ENCODE measurements at places on chromosomes 16 and 17.

DNA sequence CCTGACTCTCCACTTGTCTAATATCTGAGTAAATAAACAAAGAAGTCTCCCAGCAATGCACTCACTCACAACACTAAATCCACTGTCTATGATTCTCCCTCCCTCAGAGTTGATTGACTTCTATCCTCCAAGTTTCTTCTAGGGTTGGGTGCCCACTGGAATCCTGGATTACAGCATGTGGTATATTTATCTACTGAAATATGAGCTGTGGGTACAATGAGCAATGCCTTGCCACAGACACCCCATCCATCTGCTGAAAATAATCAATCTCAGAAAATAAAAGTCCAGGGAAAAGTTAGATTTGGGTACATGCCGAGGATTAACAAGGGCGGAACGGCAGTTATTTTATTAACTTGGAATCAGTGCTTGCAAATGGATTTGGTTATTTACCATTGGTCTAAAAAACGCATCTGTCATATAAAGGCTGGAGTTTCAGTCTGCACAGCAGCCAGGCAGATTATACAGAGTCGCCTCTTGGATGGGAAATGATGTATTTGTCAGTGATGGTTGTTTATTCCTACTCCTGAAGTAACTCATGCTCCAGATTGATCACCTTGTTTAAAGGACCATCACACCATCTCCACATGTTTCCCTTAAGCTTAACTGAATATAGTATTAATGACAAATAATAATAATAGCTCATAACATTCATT, 193.9 kb upstream of the SOX9 start:
- no peak for DNase-seq

- DNase-seq = no peak
These were observed 12.1 kb upstream of the HSD3B7 start for GRCh38 chr16:30972872-30973271.

GRCh38 chr16:56749672-56750491, 20.0 kb downstream of the NUP93 start:
- no peak for DNase-seq

DNA sequence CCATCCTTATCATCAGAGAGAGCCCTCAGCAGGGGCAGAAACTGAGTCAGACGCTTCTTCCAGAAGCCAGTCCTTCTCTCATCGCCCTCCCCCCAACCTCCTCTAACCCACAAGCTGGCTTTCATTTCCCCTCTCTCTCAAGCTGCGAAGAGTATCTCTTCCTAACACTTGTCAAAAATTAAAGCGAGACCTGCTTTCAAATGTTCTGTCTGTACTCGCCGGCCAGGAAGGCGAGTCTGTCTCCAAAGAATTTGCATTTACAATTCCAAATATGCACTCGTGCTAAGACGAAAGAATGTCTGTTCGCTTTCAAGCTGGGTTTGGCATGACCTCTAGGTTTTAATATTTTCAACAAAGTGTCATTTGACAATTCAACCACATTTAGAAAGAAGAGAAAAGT, 140.4 kb downstream of the RGS9 start:
- no peak for DNase-seq

DNA sequence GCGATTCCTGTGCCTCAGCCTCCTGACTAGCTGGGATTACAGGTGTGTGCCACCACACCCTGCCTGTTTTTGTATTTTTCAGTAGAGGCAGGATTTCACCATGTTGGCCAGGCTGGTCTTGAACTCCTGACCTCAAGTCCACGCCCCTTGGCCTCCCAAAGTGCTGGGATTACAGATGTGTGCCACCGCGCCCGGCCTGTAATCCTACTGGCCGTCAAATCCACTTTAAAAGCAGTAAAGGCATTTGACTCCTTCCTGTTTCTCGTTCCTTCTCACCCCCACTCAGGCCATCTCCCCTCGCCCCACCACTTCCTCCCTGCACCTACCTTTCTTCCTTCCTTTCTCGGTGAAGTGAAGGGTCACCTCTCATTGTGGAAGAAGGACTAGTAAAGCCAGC, 69.4 kb upstream of the CREBBP start:
- DNase-seq = no peak

DNA sequence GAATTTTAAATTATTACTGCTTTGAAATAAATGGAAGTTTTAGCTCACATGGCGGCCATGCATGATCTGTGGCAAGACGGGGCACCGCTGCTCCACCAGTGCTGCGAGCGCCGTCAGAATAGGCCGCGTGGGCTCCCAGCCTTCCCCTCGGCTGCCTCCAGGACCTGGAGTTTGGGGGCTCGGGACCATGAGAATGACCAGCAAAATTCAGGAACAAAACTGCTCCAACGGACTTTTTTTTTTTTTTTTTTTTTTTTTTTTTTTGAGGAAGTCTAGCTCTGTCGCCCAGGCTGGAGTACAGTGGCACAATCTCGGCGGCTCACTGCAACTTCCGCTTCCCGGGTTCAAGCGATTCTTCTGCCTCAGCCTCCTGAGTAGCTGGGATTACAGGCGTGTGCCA, 38.3 kb upstream of the AKAP1 start:
- no peak for DNase-seq

Measured in stimulated activated CD4-positive, alpha-beta T cell treated with anti-CD3 and anti-CD28 coated beads, Interleukin-1b, Interleukin-23, amount 100 ng/mL, for 1 hour (primary cell).